ENCODE measurements at places on chromosomes 5 and 9. TPM values are rescaled to one million over a fixed set of nuclear protein-coding genes. Genes with fewer than 3 reads are reported as not detected.
A peak's percentile ranks its signal among the peaks of the same experiment; 100 is the strongest.

GRCh38 chr9:89598926-89599325 is 5.9 kb upstream of the GADD45G start:
- H3K4me1 ChIP-seq, result peaks cover 12% of the 10 kb centered on the region
- no peak overlapping the region for H3K27ac ChIP-seq
- no peak for DNase-seq
- peaks cover 7% of the 10 kb centered on the region for H3K27me3 ChIP-seq
- H3K36me3 ChIP-seq, result no peaks in the 10 kb centered on the region

- DNase-seq, result no peak
- H3K4me1 ChIP-seq, result no peaks in the 10 kb centered on the region
- no peaks in the 10 kb centered on the region for H3K36me3 ChIP-seq
- H3K4me3 ChIP-seq, result no peak overlapping the region
These were observed 18.5 kb downstream of the TNPO1 start for GRCh38 chr5:72834924-72835323.

GRCh38 chr5:154110716-154111115 is 71.9 kb downstream of the MFAP3 start:
- no peak overlapping the region for H3K27ac ChIP-seq
- no peak overlapping the region for H3K4me3 ChIP-seq
- no peaks in the 10 kb centered on the region for H3K4me1 ChIP-seq
- H3K27me3 ChIP-seq, result no peaks in the 10 kb centered on the region

Gene CCNJL
- total RNA-seq, result not detected

Gene ITGA1
- total RNA-seq, result 26.3 TPM

DNA sequence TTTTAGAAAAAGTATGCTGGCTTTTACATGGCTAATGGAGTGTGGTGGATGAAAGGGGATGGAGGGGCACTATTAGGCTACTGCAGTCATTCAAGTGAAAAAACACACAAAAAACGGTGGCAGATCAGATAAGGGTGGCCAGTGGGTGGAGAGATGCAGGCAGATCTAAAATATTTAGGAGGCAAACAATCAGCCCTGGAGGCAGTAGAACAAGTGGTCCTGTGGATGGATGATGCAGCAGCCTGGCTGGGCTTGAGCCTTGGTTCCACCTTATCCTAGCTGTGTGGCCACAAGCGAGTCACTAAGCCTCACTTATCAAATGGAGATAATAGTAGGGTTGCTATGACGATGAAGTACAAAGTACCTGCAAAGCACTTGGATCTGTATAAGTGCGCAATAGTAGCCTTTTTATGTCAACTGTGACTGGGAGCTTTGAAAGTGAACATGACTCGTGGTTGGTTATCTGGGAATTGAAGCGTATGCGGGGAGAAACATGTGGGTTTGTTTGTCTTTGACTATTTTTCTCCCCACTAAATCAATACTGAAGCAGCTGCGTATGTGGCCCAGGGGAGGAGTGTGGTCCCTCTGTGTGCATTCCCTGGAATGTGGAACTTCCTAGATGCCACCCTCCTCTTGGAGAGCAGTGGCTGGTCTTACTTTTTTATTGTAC is 20.2 kb downstream of the NSG2 start:
- DNase-seq, result no peak
- H3K27ac ChIP-seq, result no peak overlapping the region
- H3K36me3 ChIP-seq, result no peaks in the 10 kb centered on the region
- no peaks in the 10 kb centered on the region for H3K4me1 ChIP-seq
- H3K27me3 ChIP-seq, result no peaks in the 10 kb centered on the region

Gene PKD2L2
- total RNA-seq, result not detected

DNA sequence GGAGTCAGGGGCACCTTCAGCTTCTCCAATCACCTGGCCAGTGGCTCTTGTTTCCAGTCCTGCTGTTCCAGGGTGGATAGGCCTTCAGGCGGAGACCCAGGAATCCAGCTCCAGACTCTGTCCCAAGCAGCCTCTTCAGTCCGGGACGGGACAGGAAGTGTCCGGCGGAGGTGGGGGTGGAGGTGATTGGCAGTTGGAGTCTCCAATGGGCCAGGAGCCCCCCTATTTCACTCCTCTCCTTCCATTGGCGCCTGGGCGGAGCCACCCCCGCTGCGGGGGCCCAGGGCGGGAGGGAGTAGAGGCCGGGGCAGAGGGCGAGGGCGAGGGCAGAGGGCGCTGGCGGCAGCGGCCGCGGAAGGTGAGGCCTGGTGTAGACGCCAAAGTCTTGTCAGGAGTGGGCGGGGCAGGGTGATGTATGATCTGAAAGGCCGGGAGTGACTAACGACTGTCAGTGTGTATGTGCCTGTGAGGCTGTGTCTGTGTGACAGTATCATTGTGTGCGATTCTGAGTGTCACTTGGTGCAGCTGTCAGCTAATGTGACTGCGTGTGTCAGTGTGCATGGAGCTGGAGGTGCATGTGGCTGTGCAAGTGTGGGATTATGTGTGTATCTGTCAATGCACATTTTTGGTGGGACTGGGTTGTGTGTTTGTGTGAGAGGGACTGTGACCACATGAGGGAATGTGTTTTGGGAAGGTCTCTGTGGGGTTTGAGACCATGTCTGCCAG is at the start of gene IL11RA:
Gene IL11RA, plus strand, starts transcription at position 310 of the 726 bp plus-strand sequence. CDS start 3,033 bp downstream, outside the sequence.
- peaks cover 19% of the 10 kb centered on the region for H3K36me3 ChIP-seq
- DNase-seq, result no peak
- no peak within 1 kb of the TSS for H3K4me3 ChIP-seq
- H3K27ac ChIP-seq, result peak within 1 kb of the TSS; percentile 40
- no peaks in the 10 kb centered on the region for H3K27me3 ChIP-seq
- H3K4me1 ChIP-seq, result peaks cover 32% of the 10 kb centered on the region

Gene JAK2
- total RNA-seq, result 25.1 TPM

DNA sequence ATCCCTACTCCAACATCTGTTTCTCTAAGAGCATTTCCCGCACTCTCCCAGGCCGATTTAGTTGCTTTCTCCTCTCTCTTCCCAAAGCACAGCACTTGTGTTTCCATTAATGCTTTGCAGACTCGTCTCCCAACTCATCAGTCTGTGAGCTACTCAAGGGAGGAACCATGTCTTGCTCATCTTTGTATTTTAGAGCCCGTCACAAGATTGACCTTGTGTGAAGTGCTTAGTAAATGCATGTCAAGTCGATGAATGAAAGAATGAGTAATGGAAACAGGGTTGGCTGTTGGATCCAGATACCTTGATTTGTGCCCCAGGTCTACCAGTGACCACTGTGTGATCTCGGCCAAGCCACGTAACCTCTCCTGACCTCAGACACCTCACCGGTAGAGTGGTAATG is 99.3 kb downstream of the KLF4 start:
- no peak overlapping the region for H3K27ac ChIP-seq
- no peaks in the 10 kb centered on the region for H3K27me3 ChIP-seq
- H3K4me1 ChIP-seq, result no peaks in the 10 kb centered on the region
- H3K4me3 ChIP-seq, result no peak overlapping the region
- no peaks in the 10 kb centered on the region for H3K36me3 ChIP-seq

Gene PSMD5
- total RNA-seq, result 60.9 TPM

DNA sequence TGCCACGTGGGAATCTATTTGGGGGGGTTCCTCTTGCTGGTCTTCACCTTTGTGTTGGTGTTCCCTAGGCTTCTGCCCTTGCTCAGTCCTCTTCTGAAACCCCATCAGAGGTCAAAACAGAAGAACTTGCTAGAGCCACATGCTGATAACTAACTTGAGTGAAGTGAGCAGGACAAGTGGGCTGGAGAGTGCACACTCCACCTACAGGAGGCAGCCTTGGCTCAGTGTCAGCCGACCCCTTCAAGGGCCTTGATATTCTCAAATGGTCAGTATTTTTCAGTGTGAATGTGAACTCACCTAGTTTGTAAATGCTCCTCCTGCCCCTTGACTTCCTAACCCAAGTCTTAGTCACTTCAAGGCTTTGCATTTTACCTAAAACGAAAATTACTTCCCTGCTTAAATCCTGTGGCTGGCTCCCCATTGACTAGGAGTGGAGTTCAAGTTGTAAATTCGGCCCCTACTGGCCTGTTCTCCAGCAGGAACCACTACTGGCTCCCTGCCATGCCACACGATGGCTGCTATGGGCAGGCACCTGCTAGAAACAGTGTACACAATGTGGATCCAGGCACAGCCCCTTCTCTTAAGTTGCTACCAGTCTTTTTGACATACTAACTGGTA is 3.6 kb upstream of the SLC1A3 start:
- no peak for DNase-seq
- H3K4me3 ChIP-seq, result no peak overlapping the region
- H3K36me3 ChIP-seq, result no peaks in the 10 kb centered on the region
- H3K27ac ChIP-seq, result no peak overlapping the region
- peaks cover 4% of the 10 kb centered on the region for H3K4me1 ChIP-seq

- no peaks in the 10 kb centered on the region for H3K27me3 ChIP-seq
- DNase-seq, result no peak
- H3K27ac ChIP-seq, result no peak overlapping the region
- H3K4me1 ChIP-seq, result no peaks in the 10 kb centered on the region
- no peaks in the 10 kb centered on the region for H3K36me3 ChIP-seq
- no peak overlapping the region for H3K4me3 ChIP-seq
These were observed 204.1 kb downstream of the CDH12 start for GRCh38 chr5:22649074-22649473.

Gene ZFP2
- total RNA-seq, result 0.40 TPM

DNA sequence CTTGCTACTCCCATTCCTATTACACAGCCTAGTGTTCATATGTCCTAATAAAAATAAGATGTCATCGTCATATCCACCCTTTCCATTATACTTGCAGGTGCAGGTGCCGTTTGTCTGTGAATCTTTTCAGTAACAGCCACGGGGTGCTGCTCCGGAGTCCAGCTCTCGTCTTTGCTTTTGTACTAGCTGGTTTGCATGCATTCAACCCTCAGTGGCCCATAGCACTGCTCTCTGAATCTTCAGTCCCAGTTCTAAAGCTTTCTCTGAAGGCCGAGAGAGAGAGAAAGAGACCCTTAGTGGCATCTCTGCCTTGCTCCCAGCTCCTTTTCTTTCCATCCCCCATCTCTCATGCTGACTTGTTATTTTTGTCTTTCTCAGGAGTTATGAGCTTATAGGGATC is 468.5 kb downstream of the TMEM232 start:
- H3K4me3 ChIP-seq, result no peak overlapping the region
- no peaks in the 10 kb centered on the region for H3K4me1 ChIP-seq
- no peak for DNase-seq
- H3K36me3 ChIP-seq, result no peaks in the 10 kb centered on the region
- no peak overlapping the region for H3K27ac ChIP-seq

Gene C6
- not detected for total RNA-seq

GRCh38 chr5:136364307-136364706 is 1.0 kb downstream of the TRPC7 start:
- H3K27ac ChIP-seq, result no peak overlapping the region
- H3K36me3 ChIP-seq, result no peaks in the 10 kb centered on the region

DNA sequence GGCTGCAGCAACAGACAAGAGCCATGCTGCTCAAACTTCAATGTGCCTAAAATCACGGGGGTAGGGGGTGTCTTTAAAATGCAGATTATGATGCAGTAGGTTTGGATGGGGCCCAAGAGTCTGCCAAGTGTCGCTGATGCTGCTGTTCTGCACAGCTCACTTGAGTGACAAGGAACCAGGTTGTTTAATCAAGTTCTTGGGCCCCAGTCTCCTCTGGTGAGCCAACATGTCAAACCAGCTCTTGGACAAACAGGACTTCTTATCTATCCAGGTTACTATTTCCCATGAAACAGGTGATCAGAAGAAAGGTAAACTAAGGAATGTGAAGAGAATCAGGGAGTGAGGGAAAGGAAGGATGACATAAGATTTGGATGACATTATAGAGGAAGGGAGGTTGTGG is 78.0 kb downstream of the APBA1 start:
- H3K27ac ChIP-seq, result no peak overlapping the region
- no peak overlapping the region for H3K4me3 ChIP-seq
- DNase-seq, result no peak
- H3K27me3 ChIP-seq, result no peaks in the 10 kb centered on the region

GRCh38 chr9:15355669-15356068 is 48.7 kb upstream of the TTC39B start:
- no peak overlapping the region for H3K4me3 ChIP-seq
- H3K4me1 ChIP-seq, result peaks cover 18% of the 10 kb centered on the region
- H3K27ac ChIP-seq, result no peak overlapping the region
- DNase-seq, result no peak

DNA sequence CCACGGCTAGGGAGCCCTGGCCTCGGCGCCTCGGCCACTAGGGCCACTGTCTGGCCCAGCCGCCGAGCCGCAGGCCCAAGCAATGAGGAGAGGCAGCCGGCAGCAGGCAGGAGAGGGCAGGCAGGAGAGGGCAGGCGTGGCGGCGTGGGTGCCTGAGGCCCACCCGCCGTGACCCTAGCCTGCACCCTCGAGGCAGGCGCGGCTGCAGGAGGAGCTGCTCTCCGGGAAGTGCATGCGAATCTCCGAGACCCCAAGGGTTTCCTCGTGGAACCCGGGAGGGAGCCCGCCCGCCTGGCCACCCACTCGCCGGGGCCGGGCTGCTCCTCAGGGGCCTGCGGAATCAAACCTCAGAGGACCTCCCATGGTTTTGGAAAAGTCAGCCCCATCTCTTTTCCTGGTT is 9.3 kb downstream of the GRIN1 start:
- H3K4me3 ChIP-seq, result no peak overlapping the region
- no peak overlapping the region for H3K27ac ChIP-seq
- H3K4me1 ChIP-seq, result no peaks in the 10 kb centered on the region
- H3K27me3 ChIP-seq, result peaks cover 3% of the 10 kb centered on the region
- no peaks in the 10 kb centered on the region for H3K36me3 ChIP-seq

Gene C5orf52
- total RNA-seq, result not detected

GRCh38 chr5:36985387-36985786 is 108.8 kb downstream of the NIPBL start:
- no peak overlapping the region for H3K27ac ChIP-seq
- no peak overlapping the region for H3K4me3 ChIP-seq
- peaks cover 7% of the 10 kb centered on the region for H3K36me3 ChIP-seq
- DNase-seq, result no peak
- H3K4me1 ChIP-seq, result no peaks in the 10 kb centered on the region

DNA sequence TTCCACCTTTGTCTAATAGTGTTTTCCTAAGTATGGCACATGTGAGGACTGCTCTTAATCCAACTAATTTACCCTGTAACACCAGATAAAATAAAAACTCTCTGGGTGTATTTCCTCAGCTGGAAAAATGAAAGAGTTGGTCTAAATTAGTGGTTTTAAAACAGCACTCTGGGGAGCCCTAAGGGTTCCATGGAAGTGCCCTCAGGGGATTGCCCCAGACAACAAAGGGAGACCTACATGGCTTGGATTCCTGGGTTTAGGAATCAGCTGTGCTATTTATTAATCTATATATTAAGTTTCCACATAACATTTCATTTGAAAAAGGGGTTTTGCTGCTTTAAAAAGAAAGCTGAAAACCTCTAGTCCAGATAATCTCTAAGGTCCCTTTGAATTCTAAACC is 20.2 kb downstream of the ADAMTS6 start:
- H3K36me3 ChIP-seq, result no peaks in the 10 kb centered on the region
- H3K4me3 ChIP-seq, result no peak overlapping the region
- no peaks in the 10 kb centered on the region for H3K27me3 ChIP-seq
- H3K4me1 ChIP-seq, result no peaks in the 10 kb centered on the region
- no peak for DNase-seq
